ENCODE measurements at places on chromosomes 16 and 17.

- no peak for DNase-seq
Observed at GRCh38 chr16:85372627-85373372, 240.3 kb upstream of the GSE1 start.

- DNase-seq = no peak
Observed at GRCh38 chr17:37092071-37092470, 143.3 kb downstream of the AATF start.

DNA sequence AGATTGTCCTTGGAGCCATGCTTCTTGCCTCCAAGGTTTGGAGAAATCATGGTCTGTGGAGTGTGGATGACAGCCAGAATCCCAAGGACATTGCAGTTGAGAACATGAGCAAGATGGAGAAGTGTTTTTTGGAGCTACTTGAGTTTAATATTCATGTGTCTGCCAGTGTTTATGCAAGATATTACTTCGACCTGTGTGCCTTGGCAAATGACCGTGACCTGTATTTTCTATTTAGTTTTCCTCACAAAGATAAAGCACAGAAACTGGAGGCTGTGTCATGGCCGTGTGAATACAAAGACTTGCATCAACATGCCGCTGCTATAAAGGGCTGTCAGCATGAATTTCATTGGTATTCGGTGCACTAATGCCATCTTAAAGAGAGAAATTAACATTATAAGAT lies 9.0 kb downstream of the GGA2 start:
- DNase-seq = no peak

GRCh38 chr17:50029185-50029584 lies 26.7 kb upstream of the ITGA3 start:
- DNase-seq = no peak

DNA sequence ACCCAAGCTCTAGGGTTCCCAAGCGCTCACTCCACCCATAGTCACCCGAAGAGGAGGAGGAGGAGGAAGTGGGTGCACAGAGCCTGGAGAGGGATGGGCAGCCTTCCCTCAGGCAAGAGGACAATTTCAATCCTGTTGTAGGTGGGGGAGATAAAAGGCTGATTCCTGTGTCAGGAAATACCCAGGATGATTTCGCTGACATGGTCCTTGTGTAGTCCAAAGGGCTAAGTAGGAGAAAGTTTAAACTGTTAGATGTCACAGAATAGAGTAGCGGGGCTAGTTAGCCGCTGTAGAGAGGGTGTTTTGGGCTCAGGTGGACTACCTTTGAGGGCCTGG lies 1.3 kb upstream of the EXOC7 start:
- DNase-seq = no peak

DNA sequence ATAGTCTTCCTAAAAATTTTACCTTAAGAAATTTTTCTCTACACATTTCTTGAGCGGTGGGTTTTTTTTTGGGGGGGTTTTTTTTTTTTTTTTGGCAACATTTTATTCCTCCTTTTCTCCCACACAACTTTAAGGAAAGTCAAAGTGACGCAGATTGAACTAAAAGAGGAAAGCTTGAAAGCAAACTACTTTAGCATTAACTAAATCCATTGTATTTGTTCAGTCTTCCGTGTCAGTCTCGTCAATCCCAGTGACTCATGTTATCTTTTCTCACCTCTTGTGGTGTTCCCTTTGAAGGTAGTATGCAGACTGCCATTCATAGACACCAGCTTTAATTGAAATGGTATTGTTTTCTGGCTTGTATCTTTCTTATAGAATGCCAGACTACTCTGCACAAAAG lies 39.3 kb downstream of the TADA2A start:
- no peak for DNase-seq

GRCh38 chr17:76281573-76282371 lies 16.6 kb downstream of the UBALD2 start:
- DNase-seq = no peak

DNA sequence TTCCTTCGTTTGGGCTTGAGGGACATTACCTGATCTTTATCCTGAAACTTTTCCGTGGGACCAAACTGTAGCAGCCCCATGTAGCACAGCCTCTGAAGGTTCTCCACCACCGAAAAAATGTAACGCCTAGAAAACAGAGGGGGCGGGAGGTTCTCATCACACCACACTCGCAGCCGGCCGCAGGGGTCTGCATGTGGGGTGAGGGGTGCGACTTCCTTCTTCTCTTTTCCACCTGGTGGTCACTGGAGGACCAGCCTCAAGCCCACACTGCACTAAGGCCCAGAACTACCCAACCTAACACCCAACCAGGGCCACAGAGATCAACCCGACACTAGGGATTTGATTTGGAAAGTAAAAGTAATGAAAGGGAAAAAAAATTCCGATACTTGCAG lies 57.1 kb downstream of the GTF3C1 start:
- DNase-seq = no peak
